ENCODE measurements at places on chromosomes 11 and 22.

GRCh38 chr11:56474729-56475235 is 1.6 kb upstream of the OR5M3 start:
- DNase-seq: no peak

- no peak for DNase-seq
These were observed 48.3 kb downstream of the PIK3C2A start for GRCh38 chr11:17159441-17159840.

DNA sequence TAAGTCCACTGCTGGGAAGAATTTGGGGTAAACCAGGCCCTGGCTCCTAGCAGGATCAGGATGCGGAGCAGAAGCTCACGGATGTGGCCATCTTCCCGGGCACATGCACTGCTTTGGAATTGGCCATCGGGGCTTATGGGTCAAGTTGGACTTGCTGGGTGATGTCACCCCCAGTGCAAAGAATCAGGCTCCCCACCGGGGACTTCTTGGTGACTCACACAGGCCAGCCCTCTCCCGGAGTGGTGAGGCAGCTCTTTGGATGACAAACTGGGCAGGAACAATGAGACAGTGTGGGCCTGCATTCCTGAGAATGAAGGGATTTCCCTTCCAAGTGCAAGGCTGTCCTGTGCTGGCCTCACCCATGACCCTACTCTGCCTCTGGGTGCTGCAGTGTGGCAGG is 128.8 kb upstream of the ANO1 start:
- DNase-seq: no peak

DNA sequence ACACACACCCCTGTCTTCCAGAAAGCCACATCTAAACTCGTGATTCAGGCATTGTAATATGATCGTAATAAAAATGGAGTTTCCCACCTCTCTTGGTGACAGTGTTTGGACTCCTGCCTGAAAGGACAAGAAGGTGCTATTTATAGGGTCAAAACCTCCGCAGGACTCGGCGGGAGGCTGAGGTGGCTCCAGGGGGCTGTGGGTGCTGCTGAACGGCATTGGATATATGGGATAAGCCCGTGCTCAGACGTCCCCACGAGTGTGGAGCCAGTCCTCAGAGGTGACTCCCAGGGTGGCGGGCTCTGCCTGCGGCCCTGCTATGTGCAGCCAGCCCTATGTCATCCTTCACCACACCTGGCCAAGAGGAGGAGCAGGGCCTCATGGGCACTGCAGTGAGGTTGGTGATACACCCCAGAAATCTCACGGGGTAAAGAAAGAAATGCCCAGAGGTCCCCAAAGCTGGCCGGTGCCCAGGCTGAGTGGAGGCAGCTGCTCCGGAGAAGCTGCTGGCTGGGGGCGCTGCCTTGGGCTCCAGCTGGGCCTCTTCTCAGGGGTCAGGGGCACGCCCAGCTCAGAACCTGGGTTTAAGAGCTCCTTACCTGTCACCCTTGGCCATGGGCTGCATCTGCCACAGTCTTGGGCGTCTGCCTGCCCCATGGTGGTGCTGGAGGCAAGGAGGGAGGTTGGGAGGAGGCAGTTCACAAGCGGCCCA is 5.1 kb upstream of the OSBPL5 start:
- DNase-seq: no peak

DNA sequence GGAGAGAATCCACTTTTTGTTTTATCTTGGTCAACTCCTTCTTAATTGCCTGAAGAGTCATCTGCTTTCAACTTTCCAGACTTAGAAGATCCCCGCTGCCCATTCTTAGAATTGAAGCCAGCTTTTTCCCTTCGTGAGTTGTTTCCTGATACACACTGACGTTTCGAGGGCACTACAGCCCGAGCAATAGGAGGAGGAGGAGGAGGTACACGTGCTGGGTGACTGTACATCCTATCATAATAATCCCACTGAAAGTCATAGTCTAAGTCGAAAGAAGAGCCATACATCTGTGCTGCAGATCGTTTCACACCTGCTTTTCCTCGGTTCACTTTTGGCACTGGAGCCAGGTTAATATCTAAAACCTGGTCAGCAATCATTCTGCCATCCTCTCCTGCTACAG is 606.1 kb downstream of the DLG2 start:
- DNase-seq: no peak

Measured in NCI-H1436 treated with DMSO at 0.1 percent for 48 hours (cell line).